Stromal cell of bone marrow (primary cell): ENCODE measurements at places on chromosomes 1 and 21.

- no peak for DNase-seq
These were observed 168.2 kb upstream of the C1orf105 start for GRCh38 chr1:172252321-172252720.

DNA sequence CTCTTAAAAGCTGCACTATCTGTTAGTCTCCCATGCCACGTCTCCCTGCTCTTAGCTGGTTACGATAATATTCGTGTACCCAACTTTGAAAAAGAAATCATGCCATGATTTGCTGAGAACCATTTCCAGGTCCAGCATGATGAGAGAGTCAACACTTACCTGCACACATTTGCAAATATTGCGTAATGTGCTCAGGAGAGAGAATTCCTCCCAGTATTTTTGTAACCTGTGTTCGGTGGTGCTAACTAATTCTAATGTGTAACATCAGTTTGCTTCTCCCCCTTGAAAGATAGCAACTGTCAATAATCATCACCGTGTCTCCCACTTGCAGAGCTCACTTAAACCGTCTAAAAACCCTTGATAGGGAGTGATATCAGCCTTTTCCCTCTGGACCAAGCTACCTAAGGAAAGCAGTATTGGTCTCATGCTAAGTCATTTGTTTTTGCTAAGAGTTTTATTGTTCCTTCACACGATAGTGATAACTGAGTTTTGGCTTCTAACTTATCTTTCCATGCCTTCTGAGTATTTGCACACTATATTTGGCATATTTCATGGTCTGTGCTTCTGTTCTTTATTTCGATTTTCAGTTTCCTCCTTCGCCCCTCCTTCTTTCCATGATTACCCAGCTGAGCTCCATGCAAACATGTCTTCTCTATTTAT, 61.1 kb upstream of the IRF2BP2 start:
- no peak for DNase-seq

- DNase-seq: no peak
These were observed 54.3 kb upstream of the ASB17 start for GRCh38 chr1:75986478-75986877.

DNA sequence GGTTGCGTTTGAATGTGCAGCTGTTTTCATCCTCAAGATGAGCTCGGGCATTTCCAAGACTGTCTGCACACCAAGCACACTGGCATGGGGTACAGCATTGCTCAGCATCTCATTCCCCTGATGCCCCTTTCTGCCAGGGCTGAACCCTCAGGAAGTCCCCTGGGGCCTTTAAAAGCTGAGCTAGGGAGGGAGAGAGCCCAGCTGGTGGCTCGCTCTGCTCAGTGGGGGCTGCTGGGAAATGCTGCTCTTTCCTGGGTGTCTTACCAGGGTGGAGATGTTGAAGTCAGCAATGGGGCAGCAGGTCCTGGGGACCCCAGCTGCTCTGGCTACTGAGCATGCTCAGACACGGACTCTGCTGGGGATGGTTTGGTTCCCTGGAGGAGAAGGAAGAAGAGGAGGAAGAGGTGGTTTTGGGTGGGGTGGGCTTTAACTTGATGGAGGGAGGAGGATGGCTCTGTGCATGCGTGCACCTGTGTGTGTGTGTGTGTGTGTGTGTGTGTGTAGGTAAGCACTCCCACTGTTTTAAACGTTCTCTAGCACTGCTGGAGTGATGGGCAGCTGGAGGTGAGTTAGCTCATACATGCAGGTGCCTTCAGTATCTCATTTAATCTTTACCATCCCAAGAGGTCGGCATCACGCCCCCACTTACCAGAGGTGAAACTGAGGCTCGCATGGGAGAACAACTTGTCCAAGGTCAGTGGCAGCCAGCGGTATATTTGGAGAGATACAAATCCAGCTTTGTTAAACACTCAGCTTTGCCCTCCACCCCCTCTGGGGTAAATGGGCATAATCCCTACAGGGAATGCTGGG, 40.9 kb downstream of the ACTL8 start:
- no peak for DNase-seq

DNA sequence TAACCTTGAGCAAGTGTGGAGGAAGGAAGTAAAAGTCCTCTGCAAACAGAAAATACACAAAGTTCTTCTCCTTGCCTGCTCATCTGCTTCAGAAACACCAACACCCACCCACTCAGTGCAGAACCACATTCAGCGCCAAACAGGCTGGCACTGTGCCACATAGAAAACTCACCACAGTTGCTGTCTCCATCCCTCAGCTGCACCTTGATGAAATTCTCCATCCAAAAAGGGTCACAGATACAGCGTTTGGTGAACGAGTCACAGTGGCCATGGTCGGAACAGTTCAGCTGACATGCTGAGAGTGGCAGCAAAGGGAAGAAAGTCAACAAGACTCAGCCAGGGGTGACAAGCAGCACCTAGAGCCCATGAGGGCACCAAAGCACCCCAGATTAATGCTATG, 114.5 kb downstream of the KIAA0319L start:
- no peak for DNase-seq

DNA sequence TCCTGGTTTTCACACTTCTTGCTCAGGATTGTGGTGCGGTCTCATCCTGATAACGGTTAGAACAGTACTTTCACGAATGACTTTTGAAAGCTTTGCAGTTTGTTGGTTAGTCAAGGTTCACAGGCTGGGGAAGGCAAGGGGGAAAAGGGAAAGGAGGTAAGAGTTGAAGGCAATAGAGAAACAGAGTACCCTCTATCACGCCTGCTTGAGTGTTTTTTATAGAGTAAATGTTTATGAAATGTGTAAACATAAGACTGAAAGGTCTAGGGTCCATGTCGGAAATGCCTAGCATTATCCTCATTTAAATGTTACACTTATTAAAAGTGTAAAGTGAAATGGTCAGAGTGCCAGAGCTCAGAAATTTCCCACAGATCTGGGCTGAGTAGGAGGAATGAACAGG, 167.4 kb downstream of the URB2 start:
- DNase-seq: no peak
